Stimulated activated CD8-positive, alpha-beta memory T cell treated with anti-CD3 and anti-CD28 coated beads, Interleukin-12 subunit alpha, Interleukin-12 subunit beta, amount 100 ng/mL, for 4 hours (primary cell): ENCODE measurements at places on chromosomes 11 and 22.

DNA sequence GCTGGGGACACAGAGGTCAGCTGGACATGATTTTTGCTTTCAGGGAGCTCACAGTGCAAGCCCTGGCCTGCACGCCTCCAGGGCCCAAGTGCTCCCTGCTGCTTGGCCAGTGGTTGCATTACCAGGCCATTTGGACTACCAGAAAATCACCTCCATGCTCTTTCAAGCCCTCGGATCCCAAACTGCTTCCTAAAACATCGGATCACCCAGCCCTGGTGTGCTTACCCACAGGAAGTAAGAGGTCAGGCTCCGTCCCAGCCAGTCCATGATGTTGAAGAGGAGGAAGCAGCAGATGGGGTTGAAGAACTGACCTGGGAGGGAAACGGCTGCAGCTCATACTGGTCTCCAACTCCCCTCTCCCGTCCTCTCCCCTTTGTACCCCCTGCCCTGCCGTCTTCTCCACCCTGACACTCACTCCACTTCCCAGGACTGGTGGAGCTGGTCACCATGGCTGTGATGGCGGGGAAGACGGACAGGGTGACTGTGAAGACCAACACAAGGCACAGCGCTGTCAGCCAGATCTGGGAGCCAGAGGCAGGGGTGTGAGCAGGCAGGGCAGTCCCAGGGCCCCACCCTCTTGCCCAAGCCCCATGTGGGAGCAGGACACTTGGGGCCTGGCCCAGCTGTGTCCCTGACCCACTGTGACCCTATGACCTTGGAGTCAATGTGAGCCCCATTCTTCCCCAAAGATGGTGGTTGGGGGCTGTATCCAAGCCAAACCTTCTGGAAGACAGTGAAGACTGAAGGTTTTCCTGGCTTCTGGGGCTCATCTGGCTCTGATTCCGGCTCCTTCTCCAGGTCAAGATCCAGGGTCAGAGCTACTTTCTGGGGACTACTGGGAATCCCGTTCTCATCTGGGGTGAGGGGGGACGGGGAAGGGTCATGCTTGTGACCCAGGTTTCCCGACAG is 5.6 kb downstream of the SLC29A2 start:
- no peak for DNase-seq

DNA sequence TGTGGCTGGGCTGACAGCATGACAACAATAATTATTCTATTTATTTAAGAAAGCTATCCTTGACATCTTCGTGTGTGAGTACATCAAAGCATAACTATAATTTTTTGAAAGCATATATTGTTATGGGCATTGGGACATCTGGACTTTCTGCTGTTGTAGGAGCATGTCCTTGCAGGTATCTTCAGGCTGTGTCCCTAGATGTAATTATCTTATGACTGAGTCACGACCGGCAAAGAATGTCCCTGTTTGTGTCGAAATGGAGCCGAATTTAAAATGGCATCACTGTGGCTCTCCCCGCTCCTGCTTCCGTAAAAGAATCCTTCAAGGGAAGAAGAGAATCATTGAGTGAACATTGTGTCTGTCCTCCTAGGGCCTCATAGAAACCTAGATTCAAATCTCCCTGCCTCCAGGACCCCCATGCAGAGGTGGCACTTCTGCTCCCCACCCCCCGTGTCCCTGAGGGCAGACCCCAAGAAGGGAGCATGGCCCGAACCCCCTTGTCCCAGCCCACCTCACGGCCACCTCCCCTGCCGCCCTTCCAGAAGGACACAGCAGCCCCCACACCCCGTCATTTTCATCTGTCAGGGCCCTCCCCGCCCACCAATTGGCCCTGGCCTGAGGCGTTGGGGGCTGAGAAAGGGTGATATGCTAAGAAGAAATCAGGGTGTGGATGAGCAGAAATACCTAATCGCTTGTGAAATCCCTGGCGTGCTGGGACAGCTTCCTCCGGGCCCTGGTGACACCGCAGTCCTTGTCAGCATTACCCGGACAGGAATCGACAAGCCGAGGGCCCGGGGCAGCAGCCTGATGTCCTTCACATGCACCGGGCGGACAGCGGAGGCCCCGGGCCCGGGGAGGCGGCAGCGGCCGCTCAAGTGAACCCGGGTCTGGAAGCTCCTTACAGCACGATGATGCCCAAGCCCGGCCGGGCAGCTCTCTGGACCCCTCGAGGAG is 48.6 kb upstream of the SLC22A12 start:
- DNase-seq, result no peak

DNA sequence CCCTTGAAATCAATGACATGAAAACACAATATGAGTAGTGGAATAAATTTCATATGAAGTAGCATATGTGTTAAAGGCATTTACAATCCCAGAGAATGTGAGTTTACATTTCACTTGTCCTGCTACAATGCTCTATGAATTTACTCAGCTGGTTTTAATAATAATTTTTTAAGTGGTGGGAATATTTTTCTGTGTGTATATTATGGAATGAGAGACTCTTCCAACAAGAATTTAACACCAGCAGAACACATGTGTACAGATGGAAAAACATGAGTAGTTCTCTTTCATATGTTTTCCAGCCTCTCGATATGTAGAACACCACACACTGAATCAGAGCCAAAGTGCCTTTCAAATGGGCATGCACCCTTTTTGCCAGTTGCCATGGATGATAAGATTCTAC is 170.4 kb downstream of the MAML2 start:
- DNase-seq, result no peak

- no peak for DNase-seq
Observed at GRCh38 chr22:47207846-47208554, 445.6 kb downstream of the TBC1D22A start.

DNA sequence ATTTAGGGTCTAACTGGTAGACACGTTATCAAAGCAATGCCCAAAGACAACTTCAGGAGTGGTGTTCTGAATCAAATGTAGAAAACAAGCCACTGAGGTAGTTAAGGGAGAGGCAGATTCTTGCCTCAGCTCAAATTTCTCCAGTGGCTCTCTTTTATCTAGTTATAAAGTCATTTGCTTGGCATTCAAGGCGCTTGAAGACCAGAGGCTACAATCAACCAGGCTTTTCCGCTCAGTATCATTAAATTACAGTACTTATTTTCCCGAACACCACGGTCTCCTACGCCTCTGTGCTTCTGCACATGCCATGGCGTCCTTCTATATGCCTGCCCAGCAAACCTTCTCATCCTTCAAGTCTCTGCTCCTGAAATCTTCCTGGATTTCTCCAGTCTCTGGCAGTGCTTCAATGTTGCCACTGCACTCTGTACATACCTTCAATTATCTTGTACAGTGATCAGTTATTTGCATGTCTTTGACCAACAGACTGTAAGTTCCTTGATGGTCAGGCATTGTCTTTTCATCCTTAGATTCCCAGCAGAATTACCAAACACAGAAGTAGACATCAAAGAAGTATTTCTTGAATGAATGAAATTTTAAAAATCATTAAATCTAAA is 1.4 kb downstream of the POGLUT3 start:
- DNase-seq, result no peak

GRCh38 chr11:46527591-46528130 is 66.2 kb downstream of the AMBRA1 start:
- no peak for DNase-seq

DNA sequence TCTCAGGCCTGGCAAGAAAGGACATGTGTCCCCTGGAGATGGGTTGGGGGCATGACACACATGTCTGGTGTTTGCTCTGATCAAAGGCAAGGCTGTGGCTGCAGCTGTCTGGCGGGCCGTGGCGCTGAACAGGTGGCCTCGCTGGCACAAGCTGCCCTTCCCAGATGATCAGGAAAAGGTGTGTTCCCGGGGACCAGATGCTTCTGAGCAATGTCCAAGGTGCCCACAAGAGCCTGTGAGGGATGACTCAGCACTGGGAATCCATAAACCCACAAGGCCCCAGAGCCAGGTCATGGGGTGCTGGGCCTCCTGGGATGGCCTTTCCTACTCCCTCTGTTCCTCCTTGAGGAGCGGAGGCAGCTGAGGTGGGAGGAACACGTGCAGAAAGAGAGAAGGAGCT is 9.7 kb upstream of the LRP5 start:
- DNase-seq, result no peak

GRCh38 chr11:95372097-95372656 is 141.2 kb upstream of the SESN3 start:
- DNase-seq, result no peak

GRCh38 chr22:44317123-44317444 is 4.3 kb upstream of the SHISAL1 start:
- DNase-seq, result no peak

DNA sequence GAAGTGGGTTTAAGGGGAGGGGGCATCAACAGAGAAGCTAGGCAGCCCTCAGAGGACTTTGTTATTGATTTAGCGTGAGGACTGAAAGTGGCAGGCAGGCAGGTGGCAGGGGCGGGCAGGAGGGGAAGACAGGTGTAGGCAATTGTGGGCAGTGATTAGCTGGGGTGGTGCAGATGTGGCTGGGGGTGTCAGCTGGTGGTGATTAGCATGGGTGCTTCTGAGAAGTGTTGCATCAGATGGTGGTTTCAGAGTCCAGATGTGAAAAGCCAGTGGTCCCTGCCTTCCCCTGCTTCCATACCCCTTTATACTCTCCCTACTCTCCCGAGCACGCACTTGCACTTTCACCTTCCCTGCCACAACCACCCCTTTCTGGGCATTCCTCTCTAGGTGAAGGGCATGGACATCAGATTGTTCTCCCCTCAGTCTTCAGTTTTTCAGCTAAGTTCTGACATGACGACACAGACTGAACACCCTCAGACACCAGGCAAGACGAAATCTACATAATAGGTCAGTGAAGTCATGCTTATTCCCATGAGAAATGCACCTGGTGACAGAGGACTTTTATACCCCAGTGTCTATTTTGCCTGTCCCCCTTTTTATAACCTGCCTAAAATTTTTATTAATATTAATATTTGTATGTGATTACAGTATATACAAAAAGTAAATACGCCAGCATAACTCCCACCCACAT is 435.7 kb upstream of the CADM1 start:
- no peak for DNase-seq

- no peak for DNase-seq
Observed at GRCh38 chr11:86477495-86478155, 102.9 kb downstream of the CCDC81 start.

DNA sequence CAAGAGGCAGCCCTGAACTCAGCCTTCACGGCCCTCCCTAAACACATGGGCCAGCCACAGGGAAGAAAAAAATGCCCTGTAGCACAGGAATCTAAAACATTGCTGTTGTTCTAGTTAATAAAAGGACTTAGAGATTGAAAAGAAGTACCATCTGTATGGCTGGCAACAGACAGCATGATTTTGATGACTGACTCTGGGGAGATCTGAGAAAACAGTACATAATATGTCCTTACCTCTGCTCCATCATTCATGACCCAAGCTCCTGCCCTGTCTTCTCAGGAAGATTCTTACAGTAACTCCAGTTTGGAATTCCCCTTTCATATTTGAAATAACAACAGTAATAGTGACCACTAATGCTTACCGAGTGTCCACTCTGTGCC is 244.2 kb downstream of the ETS1 start:
- no peak for DNase-seq
